ENCODE measurements at places on chromosomes 16 and 17.

DNA sequence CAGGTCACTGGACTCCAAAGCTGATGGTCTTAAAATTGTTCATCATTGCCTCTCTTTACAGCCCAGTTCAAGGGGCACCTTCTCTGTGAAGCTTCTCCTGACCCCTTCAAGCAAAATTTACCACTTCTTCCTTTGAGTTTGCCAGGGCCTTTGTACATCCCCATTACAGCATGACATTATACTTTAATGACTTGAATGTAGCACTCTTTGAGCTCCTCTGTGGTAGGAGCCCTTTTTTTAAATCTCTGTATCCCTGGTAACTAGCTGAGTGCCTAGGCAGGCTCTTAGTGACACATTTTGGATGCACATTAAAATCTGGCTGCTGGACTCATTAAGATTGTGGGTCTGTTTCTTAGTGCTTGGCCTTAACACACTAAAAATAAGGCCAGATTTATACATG is 412.1 kb downstream of the CA10 start:
- DNase-seq, result no peak

DNA sequence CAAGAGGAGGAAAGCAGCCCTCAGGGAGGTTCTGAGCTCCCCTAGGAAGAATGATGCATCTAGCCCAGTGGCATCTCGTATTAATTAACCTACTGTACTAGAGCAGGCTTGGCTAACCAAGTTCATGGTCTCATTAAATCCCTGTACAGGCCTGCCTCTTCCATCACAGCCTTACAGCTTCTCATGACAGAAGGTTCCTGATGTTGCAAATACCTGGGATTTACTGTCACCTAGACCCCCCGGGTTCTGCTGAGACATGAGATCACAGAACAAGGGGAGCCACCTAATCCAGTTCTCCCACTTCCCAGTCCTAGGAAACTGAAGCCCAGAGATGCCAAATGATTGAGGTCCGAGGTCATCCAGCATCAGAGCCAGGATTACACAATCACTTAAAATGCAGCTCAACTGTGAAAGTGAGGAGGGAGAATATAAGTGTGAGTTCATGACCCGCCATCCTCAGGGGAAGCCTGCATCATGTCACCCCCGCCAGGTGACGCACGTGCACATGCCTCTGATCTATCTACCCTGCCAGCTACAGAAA is 23.9 kb downstream of the ACLY start:
- no peak for DNase-seq

GRCh38 chr16:85253084-85253941 is 141.0 kb upstream of the CIBAR2 start:
- DNase-seq, result peak; percentile 48

GRCh38 chr17:42659079-42659931 is at the start of gene TUBG2:
TUBG2 (plus strand) TSS chr17:42659284; CDS start chr17:42659504, 220 bp downstream.
- peak; percentile 73 for DNase-seq

- no peak for DNase-seq
Measured at GRCh38 chr16:54099627-54100026, 187.0 kb downstream of the IRX3 start.

GRCh38 chr17:42612013-42612412 is 2.5 kb downstream of the TUBG1 start:
- DNase-seq, result no peak

DNA sequence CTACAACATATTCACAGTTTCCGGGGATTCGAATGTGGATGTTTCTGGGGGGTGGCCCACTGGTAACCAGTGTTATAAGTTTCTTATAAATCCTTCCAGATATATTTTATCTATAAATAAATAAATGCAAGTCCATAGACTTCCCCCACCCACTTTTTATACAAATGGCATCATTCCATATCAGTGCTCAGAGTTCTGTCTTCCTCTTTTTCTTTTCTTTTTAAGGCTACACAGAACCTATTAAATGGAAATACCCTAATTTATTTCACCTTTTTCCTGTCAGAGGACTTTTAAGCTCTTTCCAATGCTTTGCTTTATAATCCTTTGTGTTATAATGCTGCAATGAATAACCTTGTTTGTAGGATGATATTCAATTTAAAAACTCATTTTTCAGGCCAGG is 3.8 kb downstream of the LGALS9 start:
- DNase-seq, result no peak

DNA sequence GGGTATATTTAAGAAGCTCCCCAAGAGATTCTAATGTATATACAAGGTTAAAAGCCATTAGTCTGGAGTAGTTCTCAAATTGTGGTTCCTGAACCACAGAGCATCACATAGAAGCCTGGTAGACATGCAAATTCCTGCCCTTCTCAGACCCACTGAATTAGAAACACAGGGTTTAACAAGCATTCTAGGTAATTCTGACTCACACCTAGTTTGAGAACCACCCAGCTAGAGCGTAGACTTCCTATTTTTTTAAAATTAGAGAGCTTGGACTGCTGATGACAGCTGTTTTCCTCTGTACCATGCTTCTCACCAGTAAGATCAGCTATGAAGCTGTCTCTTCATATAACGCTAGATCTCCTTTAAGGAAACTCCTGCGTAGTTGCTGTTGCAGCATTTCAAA is 50.6 kb downstream of the HS3ST3B1 start:
- no peak for DNase-seq

GRCh38 chr17:44959821-44960531 is 8.1 kb downstream of the C1QL1 start:
- DNase-seq, result no peak

- no peak for DNase-seq
Measured at GRCh38 chr17:42277342-42277712, 1.1 kb upstream of the STAT5B start.

DNA sequence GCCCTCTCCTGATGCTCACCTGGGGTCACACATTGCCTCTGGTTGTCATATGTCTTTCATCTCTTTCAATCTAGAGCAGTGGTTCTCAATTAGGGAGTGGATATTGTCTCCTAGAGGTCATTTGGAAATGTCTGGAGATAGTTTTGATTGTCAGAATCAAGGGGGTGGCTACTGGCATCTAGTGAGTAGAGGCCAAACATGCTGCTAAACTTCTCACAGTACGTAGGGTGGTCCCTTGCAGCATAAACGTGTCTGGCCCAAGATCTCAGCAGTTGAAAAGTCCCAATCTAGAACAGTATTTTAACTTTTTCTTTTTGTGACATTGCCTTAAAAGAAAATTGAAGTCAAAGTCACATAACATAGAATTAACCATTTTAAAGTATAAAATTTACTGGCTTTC is 30.5 kb upstream of the SLC5A10 start:
- no peak for DNase-seq

DNA sequence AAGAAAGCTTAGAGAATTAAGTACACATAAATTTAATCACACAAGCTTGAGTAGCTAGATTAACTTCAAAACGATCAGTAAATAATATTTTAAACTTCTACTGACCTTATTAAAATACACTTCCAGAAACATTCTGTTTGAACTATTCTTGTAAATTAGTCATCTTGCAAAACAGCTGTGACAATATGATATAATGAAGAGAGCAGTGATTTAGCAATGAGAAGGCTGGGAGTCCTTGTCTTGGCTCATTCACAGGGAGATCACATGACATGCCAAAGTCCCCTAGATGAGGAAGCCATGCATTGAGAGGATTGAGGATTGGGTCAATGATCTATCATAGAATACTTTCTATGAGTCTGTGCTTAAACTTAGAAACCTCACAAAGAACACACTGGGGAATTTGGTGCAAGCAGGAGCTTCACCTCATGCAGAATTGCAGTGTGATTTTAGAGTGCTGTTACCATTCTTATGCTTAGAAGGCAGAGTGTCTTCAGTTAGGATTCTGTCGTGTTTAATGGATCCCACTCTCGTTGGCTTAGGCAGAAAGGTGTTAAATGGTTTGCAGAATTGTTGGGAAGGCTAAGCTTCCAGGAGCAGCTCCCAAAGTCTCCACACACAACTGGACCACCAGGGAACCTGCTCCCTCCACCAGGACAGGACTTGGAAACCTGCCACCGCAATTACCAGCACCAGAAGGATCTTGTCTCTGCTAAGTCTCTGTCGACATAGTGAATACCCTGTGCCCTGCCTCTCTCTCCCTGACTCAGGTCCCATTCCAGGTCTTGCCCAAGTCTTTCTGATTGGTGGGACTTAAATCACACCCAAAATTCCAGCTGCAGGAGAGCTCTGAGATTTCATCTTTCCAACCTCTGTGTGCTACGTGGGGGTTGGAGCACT is 87.1 kb downstream of the USP22 start:
- DNase-seq, result no peak

DNA sequence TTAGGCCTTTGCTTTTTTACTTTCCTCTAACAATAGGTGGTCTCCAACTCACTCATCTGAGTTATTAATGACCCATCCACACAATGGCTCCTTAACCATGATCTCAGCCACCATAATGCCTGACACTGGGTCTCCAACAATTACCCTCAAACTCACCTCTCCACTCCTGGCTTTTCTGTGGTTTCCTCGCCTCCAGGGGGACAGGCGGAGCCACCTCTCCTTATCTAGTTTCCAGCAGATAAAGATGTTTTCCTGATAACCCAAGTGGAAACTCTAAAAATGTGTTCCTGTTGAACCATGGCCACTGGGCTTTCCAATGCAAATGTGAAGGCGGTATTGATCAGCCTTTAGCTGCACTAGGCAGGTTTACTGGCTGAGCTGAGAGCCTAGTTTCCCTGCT is 9.4 kb upstream of the NOL11 start:
- no peak for DNase-seq

DNA sequence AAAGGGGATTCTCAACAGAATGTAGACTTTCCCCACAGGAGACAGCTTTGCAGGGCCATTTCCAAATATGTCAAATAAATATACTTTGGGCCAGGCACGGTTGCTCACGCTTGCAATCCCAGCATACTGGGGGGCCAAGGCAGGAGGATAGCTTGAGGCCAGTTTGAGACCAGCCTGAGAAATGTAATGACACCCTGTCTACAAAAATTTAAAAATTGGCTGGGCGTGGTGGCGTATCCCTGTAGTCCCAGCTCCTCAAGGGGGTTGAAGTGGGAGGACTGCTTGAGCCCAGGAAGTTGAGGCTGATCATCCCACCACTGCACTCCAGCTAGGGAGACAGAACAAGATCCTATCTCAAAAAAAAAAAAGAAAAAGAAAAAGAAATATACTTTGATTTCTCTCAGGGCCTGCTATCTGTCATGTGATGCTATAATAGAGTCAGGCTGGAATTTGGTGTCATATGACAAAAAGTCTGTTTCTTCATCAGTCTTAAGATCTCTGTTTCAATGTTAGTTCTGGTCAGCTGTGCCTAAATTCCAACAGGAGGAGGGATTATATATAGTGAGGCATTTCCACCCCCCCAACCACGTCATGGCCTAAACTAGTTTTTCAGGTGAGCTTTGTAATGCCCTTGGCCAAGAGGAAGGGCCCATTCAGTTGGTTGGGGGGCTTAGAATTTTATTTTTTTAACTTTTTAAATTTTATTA is 4.3 kb upstream of the ZDHHC7 start:
- DNase-seq, result no peak

DNA sequence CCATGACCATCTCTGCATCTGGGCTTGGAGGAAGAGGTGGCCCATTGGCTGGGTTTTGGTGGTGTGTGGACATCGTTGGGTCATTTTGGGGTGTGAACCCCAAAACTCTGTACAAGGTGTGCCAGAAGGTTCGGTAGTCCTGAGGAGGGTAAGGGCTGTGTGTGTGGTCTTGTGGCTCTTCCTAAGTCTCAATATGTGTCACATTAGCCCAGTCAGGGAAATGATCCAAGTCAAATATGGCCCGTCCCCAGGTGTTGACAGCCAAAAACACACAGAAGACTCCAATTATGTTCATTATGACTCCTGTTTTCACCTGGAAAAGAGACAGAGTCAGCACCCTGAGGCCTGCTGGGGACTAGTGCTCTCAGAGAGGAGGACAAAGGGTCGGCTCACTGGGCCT is 27.1 kb downstream of the SLC13A5 start:
- DNase-seq, result no peak

- DNase-seq, result peak; percentile 47
Measured at GRCh38 chr17:32141258-32141657, 1.0 kb upstream of the RHOT1 start.

DNA sequence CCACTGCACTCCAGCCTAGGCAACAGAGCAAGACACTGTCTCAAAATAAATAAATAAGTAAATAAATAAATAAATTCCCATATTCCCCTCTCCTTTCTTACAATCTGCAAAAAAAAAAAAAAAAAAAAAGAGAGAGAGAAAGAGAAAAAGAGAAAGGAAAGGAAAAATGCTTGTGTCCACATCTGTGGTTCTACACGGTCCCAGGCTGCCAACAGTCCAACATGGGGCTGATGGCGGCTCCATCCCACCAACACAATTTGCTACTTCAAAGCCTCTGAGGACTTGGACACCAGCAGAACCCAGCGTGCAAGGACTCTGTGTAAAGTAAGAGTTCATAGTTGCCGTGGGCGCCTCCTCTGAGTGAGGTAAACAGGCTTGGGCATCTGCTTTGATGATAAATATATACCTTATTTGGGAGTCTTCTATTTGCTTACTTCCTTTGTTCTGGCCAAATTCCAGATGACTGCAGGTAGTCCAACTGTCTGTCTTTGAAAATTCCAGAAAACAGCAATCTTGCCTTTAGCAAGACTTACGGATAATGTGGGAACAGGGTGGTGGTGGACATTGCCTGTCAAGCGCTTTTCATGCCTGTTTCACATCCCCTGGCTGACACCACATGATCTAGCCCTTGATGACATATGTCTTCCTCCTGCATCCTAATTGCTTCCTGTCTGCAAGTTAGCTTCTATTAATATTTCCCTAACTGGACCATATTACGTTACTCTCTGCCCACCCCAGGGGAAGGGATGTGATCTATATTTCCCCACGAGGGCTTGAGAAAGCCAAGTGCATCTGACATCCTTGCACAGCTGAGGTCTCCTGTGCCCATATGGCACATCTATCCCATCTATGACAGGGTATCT is 10.1 kb downstream of the LITAF start:
- DNase-seq, result no peak

- no peak for DNase-seq
Measured at GRCh38 chr16:5415123-5415522, 317.5 kb upstream of the EEF2KMT start.

- DNase-seq, result no peak
Measured at GRCh38 chr16:87956365-87957231, 5.4 kb downstream of the BANP start.
